ENCODE measurements at places on chromosomes 5 and 9. TPM values are rescaled to one million over a fixed set of nuclear protein-coding genes. Genes with fewer than 3 reads are reported as not detected.

SLC12A7 gene
- 28.2 TPM for polyA plus RNA-seq

EGFLAM gene
- 5.9 TPM for polyA plus RNA-seq

GRXCR2 gene
- polyA plus RNA-seq: not detected

NIPBL gene
- 12.4 TPM for polyA plus RNA-seq

OLFM1 gene
- polyA plus RNA-seq: 2.9 TPM

GCNT4 gene
- polyA plus RNA-seq: 2.6 TPM

SLC4A9 gene
- polyA plus RNA-seq: 29.9 TPM

DNA sequence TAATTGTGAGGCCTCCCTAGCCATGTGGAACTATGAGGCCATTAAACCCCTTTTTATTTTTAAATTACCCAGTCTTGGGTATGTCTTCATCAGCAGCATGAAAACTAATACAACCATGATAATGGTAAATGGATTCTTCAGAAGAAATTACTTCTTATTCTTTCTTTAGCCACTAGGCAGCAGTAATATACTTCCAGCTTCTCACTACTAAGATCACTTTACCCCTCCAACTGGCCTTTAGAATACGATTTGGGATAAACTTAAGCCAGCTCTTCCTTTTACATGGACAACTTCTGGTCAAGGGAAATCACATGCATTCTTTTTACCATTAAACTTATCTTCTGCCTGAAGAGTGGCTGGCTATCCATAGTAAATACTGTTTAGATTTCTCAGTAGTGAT, 355.4 kb downstream of the MAN2A1 start:
- DNase-seq: no peak

DNA sequence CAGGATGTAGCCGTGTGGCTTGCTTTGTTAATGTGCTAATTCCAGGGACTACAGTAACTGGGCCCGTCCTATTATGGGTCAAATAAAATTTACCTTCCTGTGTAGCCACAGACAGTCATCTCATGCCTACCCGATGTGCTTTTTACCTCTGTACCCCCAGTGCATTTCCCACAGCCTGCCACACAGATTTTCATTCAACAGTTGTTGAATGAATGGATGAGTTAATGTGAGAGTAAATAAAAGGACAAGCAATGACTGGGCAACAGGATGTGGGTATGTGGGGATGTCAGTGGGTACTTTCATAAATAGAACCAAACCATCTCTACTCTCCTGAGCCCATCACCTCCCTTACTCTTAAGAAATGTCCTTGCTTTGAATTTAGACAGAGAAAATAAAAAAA, 441.2 kb upstream of the ZNF462 start:
- no peak for DNase-seq

- DNase-seq: no peak
Observed at GRCh38 chr9:108356806-108357205, 499.0 kb downstream of the ACTL7B start.

- DNase-seq: no peak
Observed at GRCh38 chr9:5452286-5452609, 1.9 kb downstream of the CD274 start.

GRCh38 chr9:84136119-84136868, 155.7 kb downstream of the RMI1 start:
- no peak for DNase-seq

GRCh38 chr5:96339862-96340261, 93.2 kb downstream of the PCSK1 start:
- DNase-seq: no peak

GRCh38 chr9:78605041-78606000, 308.4 kb downstream of the PSAT1 start:
- DNase-seq: peak; percentile 66

DNA sequence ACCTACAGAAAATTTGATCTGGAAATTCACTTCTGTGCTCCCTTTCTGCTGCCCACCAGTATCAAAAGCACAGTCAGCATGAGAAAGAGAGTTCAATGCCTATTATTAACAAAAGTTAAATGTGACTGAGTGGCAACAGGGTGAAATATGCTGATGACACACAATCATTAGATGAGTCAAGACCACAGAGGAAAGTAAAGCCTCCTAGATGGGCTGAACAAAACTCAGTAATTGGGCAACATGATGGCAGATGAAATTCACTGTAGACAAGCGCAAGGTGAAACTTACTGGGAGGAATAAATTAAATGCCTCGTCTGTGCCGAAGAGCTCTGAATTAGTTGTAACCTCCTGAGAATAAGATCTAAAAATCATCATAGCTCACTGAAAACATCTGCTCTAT, 752.8 kb downstream of the IRX1 start:
- DNase-seq: no peak

GRCh38 chr5:150782850-150783249, 4.3 kb downstream of the SMIM3 start:
- no peak for DNase-seq

DNA sequence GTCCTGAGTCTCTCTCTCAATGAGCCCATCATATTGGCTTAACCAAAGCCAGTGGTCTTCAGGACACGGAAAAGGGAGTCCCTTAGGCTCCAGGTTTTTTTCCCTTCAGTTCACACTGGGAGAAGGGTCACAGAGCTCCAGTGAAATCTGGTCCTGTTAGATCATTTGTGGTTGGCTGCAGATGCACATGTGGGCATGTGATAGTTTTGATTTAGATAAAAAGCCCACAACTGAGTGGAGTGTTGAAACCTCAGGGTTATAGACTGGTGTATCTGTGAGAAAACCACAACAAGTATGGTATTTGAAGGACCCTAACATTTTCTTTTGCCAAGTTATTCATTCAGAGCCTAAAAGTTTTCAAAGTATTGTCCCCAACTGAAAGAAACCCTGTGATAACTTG, 46.7 kb downstream of the PRLR start:
- no peak for DNase-seq

Data from kidney (tissue), 22 donors.